Stimulated activated CD4-positive, alpha-beta T cell treated with anti-CD3 and anti-CD28 coated beads, Interleukin-15, amount 100 ng/mL, for 1 hour (primary cell): ENCODE measurements at places on chromosomes 1 and 21.

DNA sequence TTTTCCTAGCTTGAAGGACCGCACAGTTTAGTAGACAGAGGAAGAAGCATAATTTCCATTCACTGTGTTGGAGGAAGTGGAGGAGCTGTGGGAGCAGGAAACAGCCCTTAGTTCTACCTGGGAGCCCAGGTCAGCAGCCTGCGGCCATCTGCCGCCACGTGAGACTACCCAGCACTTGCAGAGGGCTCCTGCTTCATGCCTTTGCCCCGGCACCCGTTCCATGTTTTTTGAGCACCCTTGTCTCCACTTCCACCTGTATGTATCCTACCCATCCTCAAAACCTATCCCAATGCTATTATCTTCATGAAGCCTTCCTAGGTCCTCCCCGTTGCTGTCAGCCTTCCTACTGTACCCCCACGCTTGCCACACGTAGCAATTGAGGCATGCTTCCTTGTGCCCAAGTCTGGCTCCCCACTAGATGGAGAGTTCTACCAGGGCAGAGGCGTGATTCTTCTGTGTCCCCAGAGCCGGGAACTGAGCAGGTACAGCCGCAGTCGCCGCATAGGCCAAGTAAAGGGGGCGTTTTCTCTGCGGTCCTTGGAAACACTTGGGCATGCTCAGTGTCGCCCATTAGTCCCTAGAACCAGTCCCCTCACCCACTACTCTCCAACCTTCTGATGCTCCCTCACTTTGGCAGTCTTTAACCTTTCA, 1.9 kb downstream of the SLC6A9 start:
- DNase-seq, result no peak

GRCh38 chr1:199396456-199396855, 631.1 kb upstream of the NR5A2 start:
- DNase-seq, result no peak

DNA sequence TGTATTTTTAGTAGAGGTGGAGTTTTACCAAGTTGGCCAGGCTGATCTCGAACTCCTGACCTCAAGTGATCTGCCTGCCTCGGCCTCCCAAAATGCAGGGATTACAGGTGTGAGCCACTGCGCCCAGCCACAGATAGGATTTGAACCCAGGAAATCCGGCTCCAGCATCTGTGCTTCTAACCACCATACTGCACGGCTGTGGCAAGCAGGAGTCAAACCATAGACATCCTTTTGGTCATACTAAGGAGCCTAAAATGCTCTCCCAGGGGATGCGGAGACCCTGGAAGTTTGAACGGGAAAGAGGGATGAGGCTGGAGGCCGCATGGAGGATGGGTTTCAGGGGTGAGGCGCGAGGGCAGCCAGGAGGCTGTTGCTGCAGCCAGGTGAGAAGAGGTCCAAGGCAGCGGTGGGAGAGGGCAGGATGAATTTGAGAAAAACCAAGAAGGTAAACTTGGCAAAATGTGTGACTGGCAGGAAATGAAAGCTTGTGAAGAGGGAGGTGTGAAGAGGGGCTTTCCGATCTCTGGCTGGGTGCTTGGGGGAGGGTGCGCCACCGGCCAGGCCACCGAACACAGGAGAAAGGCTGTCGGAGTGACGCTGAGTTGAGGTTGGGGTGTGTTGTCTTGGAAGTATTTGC, 24.0 kb upstream of the CDK18 start:
- peak; percentile 16 for DNase-seq

DNA sequence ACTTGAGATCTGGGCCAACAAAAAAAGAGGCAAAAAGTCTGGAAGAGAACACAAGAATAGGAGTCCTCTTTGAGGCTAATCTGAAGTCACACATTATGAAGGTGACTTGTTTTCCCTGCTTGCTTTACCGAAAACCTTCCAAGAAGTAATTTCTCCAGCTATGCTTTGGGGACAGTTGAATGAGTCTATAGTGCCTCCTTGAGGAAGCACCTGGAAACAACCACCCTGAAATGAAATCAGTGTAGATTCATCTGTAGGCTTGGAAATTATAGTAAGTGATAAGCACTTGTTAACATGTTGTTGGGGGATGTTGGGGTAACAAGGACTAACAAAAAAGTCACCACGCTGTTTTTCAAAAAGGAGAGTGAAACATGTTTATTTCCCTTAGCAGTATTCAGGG, 23.4 kb upstream of the RPTN start:
- no peak for DNase-seq

GRCh38 chr21:46021978-46022544, 40.5 kb downstream of the COL6A1 start:
- no peak for DNase-seq

DNA sequence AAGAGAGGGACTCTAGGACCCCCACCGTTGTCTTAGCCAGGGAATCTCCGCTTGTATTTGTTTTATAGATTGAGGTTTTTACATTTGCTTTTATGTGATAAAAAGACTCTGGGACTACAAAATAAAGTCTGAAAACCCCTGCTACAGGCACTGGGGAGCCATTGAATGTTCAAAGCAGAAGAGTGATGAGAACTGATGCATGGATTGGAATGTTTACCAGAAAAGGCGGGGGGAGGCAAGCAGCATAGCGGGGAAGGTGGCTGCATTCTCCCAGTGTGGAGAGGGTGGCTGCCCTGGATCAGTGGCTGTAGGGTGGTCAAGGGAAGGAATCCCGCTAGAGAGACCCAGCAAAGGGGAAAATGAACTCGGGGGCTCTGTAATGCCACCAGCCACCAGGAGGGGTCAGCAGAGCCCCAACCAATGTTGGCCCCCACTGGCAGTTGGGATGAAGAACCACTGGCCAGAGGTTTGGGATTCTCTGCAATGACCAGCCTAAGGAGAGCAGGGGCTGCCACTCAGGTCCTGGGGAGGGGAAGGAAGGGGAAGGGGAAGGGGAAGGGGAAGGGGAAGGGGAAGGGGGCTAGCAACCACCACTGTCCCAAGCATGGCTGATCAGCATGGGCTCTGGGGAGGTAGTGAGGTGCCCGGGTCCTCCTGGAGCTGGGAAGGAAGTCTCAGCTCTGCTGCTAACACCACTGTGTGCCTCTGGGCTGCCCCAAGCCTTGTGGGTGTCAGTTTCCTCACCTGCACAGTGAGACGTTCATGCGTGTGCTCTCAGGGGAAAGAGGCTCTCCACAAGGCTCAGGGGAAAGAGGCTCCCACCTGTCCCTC, 19.2 kb upstream of the PEF1 start:
- DNase-seq, result peak; percentile 26

DNA sequence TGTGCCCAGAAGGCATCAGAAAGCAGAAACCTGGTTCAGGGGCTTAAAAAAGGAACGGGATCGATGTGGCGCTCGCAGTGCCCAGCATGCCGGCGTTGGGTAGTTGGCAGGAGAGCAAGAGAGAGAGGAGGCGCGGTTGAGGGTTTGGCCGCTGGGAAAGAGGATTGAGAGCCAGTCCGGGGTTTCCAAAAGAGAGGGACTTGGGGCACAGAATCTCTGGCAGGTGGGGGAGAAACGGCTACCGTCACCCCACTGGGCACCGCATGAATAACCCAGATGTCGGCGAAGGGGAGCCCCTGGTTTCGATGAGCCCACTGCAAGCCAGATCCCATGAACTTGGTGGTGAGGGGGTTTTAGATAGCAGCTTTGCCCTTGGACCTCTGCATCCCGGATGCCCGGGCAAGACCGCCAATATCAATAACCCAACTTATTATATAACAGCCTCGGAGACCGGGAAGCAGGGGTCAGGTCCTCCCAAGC, 60.4 kb upstream of the ACOT11 start:
- no peak for DNase-seq

DNA sequence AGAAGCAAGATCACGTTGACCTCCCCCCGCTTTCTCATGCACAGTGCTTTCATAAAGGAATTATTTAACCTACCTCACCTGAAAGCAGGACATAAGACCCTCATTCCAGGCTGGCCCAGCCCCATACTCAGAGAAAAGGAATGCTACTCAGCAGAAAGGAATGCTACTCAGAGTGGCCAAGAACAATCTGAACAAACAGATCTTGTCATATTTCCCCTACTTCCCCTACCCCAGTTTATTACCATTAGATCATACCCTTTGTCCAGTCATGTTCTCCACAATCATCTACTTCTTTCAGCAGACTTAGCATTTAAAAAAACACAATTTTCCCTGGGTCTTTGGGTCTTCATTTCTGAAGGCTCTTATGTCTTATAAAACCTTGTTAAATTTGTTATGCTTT, 89.8 kb downstream of the SLC16A1 start:
- DNase-seq, result no peak

DNA sequence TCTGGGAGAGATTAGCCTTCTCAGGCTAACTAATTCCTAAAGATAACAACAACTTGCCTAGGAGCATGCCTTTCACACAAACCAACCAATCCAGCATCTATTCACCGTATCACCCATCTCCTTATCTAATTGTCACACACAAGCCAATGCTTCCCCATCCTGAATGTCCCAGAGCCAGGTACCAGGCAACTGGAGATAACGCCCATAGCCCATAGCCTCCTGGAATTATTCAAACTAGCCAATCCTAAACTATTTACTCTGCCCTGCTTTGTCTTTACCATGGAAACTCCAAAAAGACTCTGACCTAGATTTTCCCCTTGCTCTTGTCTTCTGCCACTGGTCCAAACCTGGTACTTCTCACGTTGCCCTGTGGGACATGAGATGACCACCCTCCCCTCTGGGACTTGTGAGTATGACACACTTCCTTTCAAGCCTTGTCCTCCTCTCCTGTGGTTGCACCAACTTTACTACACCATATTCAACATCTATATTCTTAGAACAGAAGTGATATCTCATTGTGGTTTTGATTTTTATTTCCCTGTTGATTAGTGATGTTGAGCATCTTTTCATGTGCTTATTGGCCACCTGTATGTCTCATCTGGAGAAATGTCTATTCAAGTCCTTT, 8.8 kb upstream of the ATG4C start:
- DNase-seq, result no peak

GRCh38 chr1:248625971-248626370, 8.9 kb downstream of the OR2T11 start:
- no peak for DNase-seq

DNA sequence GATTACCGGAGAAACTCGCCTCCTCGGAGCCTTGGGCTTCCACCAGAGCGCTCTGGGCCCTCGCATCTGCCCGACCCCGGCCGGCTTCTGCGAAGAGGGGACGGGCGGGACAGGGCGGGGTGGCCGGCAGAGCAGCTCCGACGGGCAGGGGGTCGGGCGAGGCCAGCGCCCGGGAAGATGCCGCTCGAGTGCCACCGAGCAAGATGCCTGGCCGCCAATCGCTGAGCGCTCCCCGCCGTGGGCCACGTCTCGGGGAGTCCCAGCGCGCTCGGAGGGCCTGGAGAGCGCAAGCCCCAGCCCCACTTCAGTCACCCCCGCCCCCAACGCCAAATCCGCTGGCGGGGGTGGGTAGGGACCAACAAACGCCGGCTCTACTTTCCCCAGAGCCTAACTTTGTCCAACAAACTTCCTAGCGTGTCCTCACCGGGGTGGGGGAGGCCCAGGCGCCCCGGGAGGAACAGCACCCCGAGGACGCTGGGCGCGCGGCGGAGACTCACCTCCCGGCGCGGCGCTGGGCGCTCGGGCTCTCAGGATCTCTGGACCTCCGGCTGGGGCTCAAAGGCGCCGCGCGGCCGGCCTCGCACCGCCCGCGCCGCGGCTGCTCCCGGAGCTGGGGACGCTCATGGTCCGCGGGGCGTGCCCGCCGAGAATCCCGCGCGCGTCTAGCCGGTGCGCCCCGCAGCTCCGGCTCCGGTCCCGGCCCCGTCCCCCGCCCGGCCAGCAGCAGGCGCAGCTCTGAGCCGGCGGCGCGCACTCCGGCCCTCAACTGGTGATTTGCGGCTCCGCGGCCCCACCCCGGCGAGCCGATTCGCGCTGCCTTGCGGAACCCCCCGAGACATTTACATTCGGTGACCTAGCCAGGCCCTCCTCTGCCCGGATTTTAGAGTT, at the start of gene BCAR3:
BCAR3 (minus strand) TSS at position 737 of the 888 bp plus-strand sequence. CDS start 6,907 bp downstream, outside the sequence.
- DNase-seq, result no peak

- peak; percentile 4 for DNase-seq
Observed at GRCh38 chr1:153728305-153729066, 636 bp downstream of the INTS3 start.

DNA sequence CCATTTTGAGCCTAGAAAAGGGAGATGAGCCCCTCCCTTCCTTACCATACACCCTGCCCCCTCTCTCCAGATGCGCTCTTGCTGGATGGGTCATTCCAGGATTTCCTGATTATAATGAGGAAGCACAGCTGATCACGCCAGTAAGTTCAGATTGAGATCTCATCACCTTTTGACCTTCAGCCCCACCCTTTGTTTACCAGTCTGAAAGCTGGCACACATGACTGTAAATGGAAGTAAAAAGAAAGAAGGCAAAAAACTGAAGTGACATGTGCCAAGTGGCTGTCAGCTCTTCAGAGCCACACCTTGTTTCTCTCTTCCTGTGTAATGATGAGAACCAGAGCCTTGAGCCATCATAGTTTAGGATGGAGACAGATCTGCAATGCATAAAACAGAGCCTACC, 27.9 kb downstream of the S1PR1 start:
- no peak for DNase-seq

- no peak for DNase-seq
Observed at GRCh38 chr1:117327011-117327410, 40.2 kb upstream of the MAN1A2 start.

GRCh38 chr1:58774027-58774426, 9.8 kb downstream of the JUN start:
- DNase-seq, result no peak

DNA sequence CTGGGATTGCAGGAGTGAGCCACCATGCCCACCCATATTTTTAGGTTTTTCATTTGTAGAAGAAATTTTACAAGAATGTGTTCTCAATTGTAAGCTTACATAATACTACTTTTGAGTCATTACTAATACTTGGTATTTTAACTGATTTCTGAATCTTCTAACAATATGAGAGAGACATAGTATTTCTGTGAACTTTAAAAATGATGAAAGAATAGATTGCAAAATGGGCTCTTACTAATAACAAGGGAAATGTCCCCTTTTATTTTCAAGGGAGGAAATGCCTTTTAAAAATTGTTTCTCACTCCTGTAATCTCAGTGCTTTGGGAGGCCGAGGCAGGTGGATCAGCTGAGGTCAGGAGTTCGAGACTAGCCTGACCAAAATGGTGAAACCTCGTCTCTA, 5.9 kb downstream of the AGO3 start:
- DNase-seq, result no peak

GRCh38 chr1:169872906-169873305, 20.8 kb downstream of the SCYL3 start:
- no peak for DNase-seq

DNA sequence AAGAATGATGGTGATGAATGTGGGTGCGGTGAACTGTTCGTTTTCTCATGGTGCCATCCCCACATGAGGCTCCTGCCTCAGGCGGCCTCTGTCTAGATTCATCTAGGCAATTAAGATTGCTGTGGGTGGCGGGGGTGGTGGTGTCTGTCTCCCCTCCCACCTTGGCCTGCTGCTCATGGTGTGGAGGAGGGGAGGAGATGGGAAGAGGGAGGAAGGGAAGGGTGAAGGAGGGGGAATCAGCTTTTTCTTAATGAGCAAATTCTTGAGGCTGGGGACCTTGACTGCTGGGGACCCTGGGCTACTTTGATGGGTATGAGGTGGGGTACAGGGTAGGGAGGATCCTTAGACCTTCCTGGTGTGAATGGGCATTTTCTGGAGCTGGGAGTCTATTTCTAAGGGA, 55.8 kb downstream of the H3-3A start:
- no peak for DNase-seq

GRCh38 chr1:2312515-2313301, 78.6 kb downstream of the MORN1 start:
- DNase-seq, result no peak

GRCh38 chr1:4105300-4105880, 205.3 kb upstream of the C1orf174 start:
- no peak for DNase-seq

- no peak for DNase-seq
Observed at GRCh38 chr1:2980849-2981248, 40.4 kb upstream of the ACTRT2 start.
